ENCODE measurements at places on chromosomes 12 and 14.

DNA sequence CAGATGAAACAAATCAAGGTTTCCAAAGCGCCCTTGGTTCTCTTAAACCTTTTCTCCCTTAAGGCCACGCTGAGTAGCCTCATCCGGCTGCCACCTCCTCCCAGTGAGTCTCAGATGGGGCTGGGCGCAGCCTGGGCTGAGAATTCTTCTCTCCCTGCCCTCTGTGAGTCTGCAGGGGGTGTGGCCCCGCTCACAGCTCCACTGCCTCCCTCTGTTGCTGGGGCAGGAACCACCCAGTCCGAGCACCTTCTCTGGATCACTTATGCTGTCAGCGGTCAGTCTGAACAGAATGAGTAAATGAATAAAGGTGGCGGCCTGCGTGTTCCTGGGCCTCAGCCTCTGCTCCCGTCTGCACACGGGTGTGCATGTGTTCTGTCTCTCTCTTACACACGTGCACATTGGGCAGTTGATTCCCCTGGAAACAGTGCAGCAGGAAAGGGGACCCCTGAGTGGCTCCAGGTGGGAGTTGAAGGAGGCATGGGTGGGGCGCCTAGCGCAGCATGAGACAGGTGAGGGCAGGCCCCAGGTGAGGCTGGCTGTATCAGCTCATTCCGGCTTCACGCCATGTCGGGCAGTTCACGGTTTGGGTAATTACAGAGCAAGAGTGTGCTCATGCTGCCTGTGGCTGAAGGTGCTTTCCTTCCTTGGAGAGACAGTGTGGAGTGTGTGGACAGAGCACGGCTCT is 4.3 kb downstream of the PAPLN start:
- no peak for DNase-seq

DNA sequence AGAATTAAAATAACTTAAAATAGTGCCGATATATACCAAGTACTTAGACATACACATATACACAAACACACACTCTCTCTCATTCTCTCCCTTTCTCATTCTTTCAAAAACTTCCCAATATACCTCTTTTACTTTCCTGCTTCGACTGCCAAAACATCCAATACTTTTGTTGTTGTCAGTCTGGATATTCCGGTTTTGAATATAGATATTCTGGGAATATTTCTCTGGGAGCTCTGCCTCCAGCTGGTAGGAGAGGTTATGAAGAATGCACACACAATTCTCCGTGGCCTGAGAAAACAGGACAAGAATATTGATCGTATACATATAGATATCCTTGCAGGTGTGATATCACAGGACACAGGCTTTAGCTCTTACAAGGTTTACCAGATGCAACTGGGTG is 66.6 kb upstream of the YARS2 start:
- DNase-seq = no peak

GRCh38 chr12:77122661-77123060 is 57.3 kb upstream of the E2F7 start:
- DNase-seq = no peak

- DNase-seq = no peak
Observed at GRCh38 chr14:56949828-56950227, 139.5 kb upstream of the OTX2 start.

DNA sequence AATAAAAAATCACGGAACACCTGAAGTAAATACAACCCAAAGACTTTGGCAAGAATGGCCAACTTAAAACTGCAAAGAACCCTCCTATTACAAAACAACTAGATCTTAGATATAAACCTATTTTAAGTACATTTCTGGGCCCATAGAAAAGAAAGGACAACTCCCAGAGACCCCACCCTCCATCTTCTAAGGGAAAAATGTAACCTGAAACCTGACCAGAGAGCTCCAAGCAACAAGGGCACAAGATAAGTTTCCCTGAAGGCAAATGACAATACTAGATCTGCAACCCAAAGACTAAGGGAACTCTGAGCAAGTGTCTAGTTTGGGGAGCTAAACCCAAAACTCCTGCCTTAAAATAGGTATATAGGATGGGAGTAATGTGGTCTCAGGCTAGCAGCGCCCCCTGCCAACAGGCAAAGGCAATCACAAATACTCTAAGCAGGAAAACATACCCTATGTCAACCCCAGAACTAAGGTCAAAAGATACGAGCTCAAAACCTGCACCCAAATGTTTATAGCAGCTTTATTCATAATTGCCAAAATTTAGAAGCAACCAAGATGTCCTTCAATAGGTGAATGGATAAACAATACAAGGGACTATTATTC is 218.9 kb downstream of the ITPR2 start:
- DNase-seq = no peak

DNA sequence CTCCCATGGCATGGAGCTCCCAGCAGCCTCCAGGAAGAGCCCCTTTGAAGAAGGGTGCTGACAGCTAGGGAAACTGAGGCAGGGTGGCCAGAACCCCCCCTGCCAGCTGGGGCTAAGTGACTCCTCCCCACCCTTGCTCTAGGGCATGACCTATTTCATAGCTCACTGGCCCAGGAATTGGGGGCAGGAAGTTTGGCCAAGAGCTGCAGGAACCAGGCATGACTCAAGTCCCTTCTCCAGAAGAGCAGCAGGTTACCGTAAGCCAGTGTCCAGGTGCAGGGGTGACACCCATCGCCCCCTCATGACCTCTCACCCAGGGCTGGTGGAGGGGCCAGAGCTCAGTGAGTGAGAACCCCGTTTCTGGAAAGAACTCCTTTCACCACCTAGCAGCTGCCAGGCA is 1.9 kb downstream of the RASAL1 start:
- no peak for DNase-seq

GRCh38 chr14:87278415-87278814 is 714.6 kb downstream of the GALC start:
- no peak for DNase-seq
